ENCODE measurements at places on chromosomes 3 and 15.

GRCh38 chr3:154464440-154465190 lies 34.6 kb upstream of the GPR149 start:
- DNase-seq, result no peak

DNA sequence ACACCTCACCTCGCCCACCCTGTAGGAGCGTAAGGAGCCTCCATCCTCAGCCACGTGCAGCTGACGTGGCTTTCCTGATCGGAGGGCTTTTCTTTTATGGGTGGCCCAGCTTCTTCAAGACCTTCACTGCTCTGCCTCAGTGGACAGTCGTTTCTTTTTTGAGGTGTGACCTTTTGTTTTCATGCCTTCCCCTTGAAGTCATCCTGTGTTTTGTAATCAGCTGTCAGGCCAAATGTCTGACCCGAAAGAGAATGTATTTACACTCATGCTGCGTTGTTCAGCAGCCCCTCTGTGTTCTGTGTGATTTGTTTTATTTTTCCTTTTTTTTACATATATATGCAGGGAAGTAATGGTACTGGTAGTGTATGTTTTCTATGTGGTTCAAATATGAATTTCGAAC lies 41.8 kb downstream of the CCK start:
- no peak for DNase-seq

- no peak for DNase-seq
Measured at GRCh38 chr3:26068890-26069289, 279.0 kb downstream of the OXSM start.

- DNase-seq, result peak; percentile 17
Measured at GRCh38 chr15:77870195-77871065, 207.1 kb downstream of the TBC1D2B start.

- no peak for DNase-seq
Measured at GRCh38 chr3:129429080-129429451, 630 bp upstream of the EFCAB12 start.

DNA sequence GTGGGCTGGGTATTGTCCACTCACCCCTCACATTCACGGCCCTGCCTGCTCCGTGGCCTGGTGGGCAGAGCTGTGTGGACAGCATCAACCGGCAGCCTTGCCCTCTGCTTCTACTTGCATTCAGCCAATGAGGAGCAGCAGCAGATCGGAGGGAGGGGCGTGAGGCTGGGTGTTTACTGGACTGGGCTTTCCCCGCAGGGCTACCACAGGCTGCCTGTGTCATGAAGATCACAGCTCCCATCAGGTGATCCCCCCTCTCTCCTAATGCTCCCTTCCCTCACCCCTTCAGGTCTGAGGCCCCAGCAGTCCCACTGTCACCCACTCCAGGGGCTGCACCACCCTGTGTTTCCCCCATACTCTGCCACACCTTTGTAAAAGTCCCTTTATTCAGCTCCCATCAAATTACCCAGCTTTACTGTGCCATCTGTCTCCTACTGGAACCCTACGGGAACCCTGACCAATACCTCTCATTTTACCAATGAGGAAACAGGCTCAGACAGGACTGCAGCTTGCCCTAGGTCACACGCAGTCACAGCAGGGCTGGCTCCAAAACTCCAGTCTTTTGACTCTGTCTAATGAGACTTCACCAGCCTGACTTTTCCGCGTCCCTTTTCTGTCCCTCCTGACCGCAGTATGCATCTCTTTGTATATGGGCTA lies 81.1 kb downstream of the MEGF11 start:
- no peak for DNase-seq

DNA sequence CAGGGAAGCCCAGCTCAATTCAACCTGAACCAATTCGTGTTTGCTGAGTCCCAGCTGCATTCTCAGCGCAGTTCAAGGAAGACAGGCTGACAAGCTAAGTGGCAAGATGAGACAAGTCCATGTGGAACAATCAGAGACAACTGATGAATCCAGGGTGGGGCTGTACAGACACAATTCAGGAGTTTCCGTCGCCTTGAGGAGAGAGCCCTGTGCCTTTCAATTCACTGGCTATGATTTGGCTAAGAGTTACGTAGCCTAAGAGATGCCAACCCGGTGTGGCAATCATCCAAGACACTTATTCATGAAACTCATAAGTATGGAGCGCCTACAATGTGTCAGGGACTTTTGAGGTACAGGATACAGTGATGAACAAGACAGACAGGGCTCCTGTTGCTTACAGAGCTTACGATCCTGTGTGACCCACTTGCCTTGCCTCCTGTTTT lies 15.5 kb upstream of the ZBED2 start:
- DNase-seq, result peak; percentile 2

GRCh38 chr3:145902166-145902565 lies 258.8 kb downstream of the PLOD2 start:
- no peak for DNase-seq

- DNase-seq, result no peak
Measured at GRCh38 chr3:121072133-121072532, 164.1 kb downstream of the STXBP5L start.

- DNase-seq, result no peak
Measured at GRCh38 chr3:70392227-70392626, 79.8 kb upstream of the MDFIC2 start.

DNA sequence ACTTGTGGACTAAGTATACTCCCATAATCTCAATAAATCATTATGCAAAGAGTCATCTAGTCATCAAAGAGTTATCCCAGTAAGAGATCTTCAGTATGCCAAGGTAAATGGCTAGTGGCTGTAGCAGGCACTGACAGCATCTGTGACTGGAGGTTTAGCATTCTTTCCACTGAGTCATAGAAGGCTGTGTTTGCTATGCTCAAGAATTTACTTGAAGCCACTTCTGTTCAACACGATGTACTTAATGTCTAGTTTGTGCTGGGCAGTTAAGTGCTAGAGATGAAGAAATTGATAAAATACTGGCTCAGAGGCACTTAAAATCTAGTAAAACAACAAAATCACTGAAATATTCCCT lies 13.0 kb downstream of the ZBED2 start:
- DNase-seq, result no peak

DNA sequence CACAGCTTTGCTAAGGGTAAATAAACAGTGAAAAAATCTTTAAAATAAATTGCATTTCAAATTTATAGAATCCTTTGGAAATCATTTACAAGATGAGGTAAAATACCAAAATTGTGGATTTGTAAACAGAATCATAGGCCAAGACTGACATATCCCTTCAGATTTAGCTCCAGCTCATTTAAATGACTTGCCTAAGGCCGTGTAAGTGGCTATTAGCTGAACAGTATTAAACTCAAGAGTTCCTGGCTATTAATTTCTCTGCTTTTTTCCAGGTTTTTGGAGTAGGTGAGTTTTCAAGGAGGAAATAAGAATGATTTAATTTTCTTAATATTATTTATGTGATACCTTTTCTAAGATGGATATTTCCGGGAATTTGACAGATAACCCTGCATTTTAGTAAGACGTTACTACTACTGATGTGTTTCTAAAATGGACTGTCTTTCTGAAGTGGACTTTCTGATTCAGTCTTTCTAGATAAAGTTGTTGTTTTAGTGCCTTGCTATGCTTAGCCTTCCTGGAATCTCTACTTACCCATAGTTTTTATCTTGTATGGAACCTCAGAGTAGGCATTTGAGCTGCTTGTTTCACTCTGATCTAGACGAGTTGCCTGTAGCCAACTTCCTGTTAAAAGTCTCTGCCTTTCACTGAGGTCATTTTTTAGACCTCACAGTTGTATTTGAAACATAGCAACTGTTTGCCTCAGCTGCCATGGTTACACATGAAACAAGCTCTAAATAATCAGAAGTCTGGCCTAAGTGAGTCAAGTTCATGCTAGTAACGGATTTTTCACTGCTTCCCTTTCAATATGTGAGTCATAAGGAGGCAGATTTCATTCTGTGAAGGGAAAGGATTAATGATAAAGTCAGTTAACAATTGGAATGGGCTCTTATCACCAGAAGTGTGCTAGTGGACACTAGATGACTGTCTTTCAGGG lies 127.0 kb downstream of the KLHL25 start:
- DNase-seq, result peak; percentile 73

GRCh38 chr3:126134219-126134975 lies 46.0 kb downstream of the ALDH1L1 start:
- peak; percentile 10 for DNase-seq

DNA sequence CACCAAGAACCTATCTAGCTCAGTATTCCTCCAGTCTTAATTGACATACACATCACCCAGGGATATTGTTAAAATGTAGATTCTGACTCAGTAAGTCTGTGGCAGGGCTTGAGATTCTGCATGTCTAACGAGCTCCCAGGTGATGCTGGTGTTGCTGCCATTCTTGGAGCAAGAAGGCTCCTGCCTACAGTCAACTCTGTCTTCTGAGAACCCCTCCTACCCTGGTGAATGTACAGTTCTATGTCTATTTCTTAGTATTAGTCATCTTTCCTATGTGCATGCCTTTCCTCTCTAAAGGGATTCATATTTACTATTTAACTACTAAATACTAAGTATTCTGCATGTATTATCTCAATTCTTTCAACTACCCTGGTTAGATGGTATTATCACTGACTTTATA lies 268.7 kb downstream of the EDEM1 start:
- DNase-seq, result no peak

DNA sequence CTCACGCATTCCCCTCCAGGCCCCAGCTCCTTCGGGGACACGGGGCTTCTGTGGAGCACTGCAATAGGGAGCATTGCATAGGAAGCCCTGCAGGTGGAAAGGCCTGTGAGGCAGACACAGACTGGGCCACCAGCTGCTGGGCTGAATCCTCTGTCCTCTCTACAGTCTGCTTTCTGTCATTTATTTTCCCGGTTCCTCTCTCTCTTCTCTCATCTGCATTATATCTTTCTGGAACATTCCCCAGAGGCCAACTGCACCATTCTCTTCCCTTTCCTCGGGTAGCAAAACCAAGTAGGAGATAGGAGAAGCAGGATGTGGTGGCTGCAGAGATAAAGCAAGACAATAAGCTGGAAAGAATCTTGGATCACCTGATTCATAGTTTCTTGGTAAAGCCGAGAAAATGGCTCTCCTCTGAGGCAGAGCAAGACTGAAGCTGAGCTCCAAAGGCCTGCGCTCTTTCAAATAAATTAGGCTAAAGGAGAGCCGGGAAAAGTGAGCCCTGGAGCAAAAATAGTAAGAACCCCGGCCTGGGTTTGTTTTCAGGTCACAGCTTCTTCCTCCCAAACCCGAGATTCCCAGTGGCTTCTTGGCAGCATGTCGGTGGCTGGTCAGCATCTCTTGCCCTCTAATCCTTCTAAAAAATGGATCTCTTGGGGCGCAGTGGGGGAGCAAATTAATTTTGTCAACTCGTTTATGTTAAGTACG lies 5.3 kb downstream of the TM4SF4 start:
- no peak for DNase-seq

DNA sequence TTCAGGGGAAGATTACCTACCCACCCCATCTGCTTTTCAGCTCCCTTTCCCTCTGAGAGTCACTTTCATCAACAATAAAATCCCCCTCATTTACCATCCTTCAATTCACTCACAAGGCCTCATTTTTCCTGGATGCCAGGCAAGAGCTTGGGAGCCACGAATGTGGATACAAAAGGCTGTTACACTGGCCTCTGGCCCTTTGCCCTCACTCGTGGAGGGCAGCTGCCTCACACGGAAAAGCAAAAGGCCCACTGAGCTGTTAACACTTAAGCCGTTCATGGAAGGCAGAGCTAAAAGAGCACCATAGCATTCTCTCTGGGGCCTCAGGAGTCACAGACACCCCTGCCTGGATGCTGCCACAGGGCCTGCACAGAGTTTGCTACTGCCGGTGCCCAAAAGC lies 102.4 kb upstream of the TUSC7 start:
- DNase-seq, result no peak

- DNase-seq, result no peak
Measured at GRCh38 chr15:56353740-56354139, 11.5 kb upstream of the TEX9 start.

DNA sequence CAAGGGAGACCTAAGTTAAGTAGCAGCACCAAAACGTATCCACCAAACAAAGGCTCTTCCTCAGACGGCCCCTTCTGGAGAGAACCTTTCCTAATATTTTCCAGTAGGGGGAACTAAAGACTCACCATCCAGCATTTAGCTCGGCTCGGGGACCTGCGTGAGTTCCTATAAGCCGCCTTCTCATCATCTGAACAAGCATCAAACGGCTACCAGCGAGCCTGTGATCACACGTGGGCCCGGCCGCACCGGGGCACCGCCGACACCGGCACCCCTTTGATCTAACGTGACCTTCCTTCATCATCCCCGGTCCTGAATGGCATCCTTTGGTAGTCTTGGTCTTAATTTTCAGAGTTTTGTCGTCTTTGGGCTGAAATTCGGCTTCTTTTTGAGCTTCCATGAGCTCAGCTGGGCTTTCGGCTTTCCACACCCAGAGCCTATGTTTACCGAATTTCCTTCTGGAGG lies 1.4 kb upstream of the ROBO2 start:
- no peak for DNase-seq

DNA sequence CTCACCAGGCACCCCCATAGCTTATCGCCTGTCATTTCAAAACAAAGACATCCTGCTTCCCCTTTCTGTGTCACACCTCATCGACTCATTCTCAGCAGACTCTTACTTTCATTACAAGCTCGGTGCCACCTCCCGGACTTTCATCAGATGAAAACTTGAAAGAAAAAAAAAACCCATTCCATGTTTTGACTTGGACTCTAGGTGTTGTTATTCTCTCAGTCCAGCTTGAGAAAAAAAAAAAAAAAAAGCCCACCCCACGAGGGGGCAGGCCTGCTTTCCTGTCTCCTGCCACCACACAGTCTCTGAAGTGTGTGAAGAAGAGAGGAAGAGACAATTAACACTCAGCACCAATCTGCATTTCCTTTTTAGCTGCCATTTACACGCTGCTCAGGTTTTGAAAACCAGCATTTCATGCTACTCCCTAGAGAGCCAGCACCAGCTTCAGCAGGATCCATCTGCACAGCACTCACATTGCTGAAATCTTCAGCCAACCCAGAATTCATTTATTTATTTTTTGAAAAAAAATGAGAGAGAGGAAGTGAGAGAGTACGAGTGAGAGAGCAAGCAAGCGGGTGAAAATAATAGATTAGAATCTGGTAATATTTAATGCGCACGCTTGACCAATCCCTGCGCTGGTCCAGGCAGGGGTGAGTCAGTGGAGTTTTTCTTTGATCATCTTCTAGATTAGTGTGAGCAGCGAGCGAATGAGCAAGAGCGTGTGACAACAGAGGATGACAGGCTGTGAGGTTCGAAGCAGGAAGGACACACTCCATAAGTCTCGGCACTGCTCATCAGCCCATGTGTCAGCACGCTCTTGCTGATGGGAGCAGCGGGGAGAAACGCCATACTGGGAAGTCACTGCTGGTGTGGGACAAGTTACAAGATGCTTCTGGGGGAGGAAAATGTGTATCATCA lies 23.5 kb downstream of the ZNF80 start:
- DNase-seq, result peak; percentile 80

DNA sequence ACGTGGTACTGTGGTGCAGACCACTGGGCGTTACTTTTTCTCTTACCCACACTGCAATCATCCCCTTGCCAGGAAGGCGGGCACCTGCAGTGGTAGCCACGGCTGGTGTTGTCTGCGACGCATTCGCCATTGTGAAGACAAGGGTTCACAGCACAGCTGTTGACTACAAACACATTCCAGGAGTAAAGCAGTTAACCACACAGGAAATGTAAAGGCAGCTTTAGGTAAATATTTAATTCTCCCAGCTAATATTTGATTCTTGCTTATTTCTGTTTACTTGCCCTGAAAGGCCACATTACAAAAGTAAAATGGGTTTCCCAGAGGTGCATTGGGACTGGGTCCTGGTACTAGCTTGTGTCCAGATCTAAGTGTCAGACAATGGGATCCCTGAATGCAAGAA lies 45.4 kb downstream of the HEG1 start:
- DNase-seq, result no peak

GRCh38 chr15:29550834-29551465 lies 271.3 kb downstream of the TJP1 start:
- DNase-seq, result no peak

Measured in CD4-positive, alpha-beta T cell treated with Interferon gamma for 1 hour (primary cell).